ENCODE measurements at places on chromosomes 3 and 15.

DNA sequence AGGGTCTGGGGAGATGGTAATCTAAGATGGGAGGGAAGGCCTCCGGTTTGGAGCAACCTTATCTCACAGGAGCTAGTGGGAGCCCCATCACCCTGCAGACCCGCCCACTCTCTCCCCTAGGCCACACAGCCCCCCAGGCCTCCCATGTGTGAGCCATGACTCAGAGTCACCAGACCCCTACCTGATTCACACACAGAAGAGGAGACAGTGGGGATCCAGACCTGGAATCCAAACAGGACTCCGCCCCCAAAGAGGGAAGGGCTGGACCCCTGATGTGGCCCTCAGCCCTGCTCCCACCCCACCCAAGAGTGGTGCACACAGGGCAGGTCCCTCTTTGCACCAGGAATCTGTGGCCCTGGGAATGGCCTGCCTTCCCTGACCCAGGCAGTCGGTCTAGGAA is 97.4 kb downstream of the ADCY5 start:
- no peak for DNase-seq

- no peak for DNase-seq
Observed at GRCh38 chr15:80431635-80432344, 27.6 kb downstream of the ARNT2 start.

DNA sequence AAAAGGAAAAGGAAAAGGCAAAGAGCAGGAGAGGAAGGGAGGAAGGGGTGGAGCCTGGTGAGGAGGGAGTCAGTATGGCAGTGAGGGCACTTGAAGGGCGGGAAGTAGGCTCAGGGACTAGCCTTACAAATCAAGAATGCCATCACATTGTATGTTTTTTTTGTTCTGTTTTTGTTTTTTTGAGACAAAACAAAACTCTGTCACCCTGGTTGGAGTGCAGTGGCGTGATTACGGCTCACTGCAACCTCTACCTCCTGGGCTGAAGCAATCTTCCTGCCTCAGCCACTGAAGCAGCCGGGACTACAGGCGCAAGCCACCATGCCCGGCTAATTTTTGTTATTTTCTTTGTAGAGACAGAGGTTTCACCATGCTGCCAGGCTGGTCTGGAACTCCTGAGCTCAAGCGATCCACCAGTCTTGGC is 10.5 kb upstream of the PIK3CB start:
- DNase-seq, result no peak

DNA sequence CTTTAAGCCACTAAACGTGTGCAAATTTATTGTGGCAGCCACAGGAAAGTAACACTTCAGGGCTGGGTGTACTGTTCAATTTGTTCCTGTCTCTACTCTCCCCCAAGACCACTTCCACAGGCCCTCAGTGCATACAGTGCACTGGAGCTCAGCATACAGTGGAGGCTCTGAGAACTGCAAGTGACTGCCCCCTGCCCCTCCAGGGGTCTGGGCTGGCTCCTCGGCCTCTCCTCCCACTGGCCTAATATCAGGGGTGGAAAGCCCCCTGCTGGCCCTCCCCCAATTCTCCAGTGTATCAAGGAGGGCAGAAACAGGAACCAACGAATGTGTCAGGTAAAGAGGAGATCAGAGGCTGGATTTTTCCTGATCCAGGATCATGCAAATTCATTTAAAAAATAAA is 19.9 kb upstream of the HEG1 start:
- DNase-seq, result no peak

GRCh38 chr15:77843546-77843945 is 210.8 kb upstream of the LINGO1 start:
- no peak for DNase-seq

DNA sequence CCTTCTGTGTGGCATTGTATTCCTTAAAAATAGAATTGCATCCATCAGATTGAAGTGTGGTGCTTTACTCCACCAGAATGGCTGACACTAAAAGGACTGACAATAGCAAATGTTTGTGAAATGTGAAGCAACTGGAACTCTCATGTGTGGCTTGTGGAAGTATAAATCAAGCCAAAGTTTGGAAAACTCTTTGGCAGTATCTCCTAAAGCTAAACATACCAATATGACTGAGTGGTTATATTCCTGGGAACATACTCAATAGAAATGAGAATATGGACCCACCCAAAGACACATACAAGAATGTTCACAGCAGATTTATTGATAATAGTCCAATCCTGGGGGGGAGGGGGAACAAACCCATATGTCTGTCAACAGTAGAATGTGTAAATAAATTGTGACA is 87.1 kb downstream of the RARB start:
- DNase-seq, result no peak

DNA sequence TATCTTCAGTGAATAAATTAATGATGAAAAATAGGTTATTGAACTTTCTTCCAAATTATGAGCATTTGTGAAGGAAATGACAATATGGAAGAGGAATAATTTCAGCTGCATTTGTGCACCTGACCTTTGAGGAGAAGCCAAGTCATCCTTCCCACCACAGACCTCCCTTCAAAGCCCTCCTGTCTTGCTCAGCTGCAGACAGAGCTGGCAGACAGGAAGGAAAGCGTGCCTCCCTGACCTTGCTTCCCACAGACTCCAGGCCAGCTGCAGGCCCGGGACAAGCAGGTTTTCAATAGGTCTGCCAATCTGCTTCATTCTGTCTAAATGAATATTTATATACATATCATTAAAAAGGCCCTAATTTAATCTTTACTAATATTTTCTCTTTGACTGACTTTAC is 152.9 kb upstream of the RBMS3 start:
- no peak for DNase-seq

All from activated CD8-positive, alpha-beta memory T cell treated with anti-CD3 and anti-CD28 coated beads for 24 hours (primary cell).